ENCODE measurements at places on chromosomes 6 and 20.
A peak's percentile ranks its signal among the peaks of the same experiment; 100 is the strongest.

GRCh38 chr6:33977606-33978411, 168.1 kb downstream of the GRM4 start:
- DNase-seq: no peak

DNA sequence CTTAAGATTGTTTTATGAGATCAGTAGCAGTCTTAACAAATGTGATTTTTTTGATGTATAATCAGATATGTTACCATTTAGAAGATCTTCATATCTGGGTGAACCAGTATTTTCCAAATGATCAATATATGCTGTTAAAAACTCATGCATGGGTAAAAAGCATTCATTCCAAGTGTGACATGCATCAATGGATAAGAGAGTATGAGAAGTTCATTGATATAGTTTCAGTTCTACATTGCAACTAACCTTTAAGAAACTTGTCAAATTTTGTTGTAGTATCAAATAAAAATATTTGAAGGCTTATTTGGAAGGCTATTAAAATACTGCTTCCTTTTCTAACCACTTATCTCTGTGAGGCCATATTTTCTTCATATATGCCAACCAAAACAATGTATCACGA, 117.7 kb downstream of the FIG4 start:
- DNase-seq: no peak

DNA sequence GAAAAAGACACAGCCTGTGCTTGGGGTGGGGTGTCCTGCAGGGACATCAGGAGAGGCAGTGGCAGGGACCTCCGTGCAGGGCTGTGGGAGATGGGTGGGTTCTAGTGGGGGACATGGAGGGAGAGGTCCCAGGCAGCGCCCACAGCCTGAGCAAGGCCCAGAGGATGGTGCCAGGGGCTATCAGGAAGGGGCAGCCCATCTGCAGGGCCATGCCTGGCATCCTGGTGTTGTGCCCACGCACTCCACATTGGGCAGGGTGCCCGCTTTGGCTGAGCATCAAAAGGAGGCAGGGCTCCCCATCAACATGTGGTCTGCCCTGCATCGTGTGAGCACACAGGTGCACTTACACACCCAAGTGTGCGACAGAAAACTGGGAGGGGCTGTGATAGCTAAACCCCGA, 184.3 kb upstream of the SNX9 start:
- no peak for DNase-seq

- DNase-seq: no peak
Observed at GRCh38 chr6:26311385-26312095, 53.5 kb upstream of the BTN3A2 start.

- DNase-seq: peak; percentile 41
Observed at GRCh38 chr6:136647363-136647852, 97.2 kb upstream of the MAP7 start.

DNA sequence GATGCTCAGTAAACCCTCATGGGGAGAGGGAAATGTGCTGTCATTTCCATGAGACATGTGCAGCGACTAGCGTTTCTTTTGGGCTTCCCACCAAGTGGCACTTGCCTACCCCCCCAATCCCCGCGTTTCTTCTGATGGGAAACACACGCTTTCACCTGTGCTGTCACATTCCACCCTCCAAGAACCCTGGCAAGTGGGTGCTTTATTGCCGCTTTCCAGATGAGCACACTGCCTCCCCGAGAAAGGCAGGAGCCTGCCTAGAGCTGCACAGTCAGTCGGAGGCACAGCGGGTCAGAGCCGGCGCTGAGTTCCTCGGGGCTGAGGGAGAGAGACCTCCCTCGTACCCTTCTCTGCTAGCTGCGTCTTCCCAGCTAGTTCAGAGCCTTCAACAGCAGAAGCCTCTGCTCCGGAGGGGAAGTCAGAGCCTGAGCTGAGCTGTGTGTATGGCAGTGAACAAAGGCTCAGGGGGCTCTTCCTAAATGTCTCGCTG, 12.3 kb upstream of the CCDC167 start:
- no peak for DNase-seq

- DNase-seq: no peak
Observed at GRCh38 chr20:46833360-46833759, 61.3 kb upstream of the EYA2 start.

DNA sequence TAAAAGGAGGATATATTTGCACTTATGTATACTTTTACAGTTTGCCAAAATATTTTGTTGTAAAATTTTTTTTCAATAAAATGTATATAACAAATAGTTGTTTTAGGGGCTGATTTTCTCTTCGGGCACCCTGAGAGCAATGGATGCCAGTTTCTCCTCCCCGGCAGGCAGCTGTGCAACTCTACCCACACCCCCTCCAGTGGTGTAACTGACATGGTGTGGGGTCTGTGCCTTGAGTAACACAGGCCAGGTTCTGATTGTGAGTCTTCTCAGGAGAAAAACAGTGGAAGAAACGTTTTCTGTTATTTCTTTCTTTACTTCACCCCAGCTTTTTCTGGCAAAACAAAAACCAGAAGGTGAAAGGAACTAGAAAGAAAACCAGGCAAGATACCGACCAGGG, 6.1 kb downstream of the FOXF2 start:
- no peak for DNase-seq

DNA sequence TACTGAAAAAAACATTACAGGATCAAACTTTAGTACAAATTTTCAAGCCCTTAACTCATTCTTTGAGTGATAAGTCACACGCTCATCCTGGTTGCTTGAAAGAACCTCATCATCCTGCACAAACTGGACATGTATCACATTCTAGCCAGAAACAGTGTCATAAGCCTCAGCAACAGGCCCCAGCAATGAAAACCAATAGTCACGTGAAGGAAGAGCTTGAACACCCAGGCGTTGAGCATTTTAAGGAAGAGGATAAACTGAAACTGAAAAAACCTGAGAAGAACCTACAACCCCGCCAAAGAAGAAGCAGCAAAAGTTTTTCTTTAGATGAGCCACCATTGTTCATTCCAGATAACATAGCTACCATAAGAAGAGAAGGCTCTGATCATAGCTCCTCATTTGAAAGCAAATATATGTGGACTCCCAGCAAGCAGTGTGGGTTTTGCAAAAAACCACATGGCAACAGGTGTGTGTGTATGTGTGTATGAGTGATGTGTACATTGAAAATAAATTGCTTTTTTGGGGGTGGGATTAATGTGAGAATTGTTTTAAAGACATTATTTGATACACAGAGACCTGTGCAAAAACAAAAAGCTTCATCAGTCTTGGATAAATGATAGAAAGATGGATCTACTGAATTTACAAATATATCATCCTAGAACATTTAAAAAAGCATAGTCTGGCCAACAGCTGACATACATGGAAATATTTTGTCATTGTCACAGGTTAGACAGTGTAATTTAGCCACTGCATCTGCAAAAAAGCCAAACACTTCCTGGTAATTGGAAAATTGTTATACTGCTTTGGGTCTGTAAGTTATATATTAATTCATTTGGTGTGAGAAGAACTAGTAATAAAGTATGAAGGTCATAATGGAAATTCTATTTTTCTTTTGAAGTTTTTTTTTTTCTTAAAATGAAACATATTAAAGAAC, 50.1 kb downstream of the PHF3 start:
- DNase-seq: peak; percentile 46

GRCh38 chr20:37922016-37922415, 19.1 kb downstream of the VSTM2L start:
- peak; percentile 67 for DNase-seq

GRCh38 chr20:44025756-44026155, 111.1 kb downstream of the TOX2 start:
- no peak for DNase-seq

- no peak for DNase-seq
Observed at GRCh38 chr6:131268303-131268702, 133.0 kb downstream of the AKAP7 start.

DNA sequence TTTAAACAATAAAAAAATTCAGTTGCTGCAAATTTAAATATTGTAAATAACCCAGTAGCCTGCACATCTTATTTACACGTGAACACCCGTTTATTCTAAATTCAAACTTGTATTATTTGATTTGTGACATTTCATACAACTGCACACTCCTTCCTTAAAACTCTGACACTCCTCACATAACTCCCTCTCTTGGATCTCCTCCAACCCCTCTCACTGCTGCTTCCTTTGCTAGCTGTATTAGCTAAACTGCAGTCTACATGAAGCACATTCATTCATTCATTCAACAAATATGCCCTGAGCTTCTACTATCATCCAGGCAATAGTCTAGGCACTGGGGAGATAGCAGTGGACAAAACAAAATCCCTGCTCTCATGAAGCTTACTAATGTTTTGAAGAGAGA, 47.0 kb downstream of the FBXL4 start:
- DNase-seq: no peak

DNA sequence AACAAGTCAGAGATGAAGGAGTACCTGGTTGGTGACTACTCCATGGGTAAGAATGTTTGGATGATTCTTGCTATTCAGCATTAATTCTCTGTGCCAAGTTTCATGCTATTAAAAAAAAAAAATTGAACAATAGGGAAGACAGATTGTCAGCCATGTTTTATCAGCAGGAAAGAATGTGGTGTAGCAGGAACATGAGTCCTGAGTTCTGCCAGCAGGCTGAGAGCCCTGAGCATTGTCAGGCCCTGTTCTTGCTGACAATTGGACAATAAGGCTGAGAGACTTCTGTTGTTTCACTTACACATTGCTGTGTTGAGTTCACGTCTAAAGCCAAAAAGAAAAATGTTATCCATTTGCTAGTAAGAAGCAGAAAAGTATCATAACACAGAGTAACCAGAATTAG, 70.4 kb upstream of the SMIM28 start:
- DNase-seq: no peak

- DNase-seq: no peak
Observed at GRCh38 chr6:74073429-74073828, 377.4 kb downstream of the CD109 start.

- DNase-seq: no peak
Observed at GRCh38 chr6:19991176-19991575, 154.0 kb downstream of the ID4 start.

DNA sequence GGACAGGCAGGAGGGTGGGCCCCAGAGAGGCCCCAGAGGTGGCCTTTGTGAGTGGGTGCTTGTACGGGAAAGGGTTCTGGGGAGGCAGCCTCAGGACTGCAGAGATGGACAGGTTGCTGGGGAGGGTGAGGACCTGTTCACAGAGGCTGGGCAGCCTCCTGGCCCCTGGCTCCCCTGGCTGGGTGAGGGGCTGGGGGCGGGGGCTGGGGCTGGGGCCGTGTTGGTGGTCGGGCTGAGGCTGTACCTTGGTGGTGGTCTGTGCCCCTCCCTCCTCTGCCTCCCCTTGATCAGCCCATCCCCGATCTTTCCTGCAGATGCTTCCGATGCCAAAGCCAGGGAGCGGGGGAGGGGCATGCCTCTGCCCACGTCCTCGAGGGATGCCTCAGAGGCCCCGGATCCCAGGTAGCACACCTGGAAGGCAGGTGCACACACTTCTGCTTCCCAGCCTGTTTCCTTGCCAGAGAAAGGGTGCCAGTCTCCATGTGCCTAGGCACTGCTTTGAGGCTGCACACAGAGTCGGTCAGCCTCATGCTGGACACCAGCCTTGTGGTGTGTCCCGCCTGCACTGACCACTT, 4.8 kb downstream of the TCEA2 start:
- DNase-seq: no peak

DNA sequence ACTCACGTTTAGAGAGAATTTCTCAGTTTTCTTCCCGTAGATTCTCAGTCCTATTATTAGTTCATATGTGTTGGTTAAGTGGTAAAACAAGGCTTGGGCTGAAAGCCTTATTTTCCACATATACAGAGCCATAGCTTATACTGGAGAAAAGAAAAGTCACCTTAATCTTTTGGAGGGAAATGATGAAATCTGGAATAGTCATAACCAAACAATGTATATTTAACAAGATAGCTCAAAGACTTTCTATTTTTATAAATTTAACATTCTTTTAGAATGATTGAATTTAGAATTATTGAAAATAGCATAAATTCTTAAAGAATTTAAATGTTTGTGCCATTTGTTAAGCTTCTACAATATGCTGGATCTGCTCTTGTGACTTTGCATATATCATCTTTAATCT, 85.8 kb downstream of the CDKAL1 start:
- no peak for DNase-seq

DNA sequence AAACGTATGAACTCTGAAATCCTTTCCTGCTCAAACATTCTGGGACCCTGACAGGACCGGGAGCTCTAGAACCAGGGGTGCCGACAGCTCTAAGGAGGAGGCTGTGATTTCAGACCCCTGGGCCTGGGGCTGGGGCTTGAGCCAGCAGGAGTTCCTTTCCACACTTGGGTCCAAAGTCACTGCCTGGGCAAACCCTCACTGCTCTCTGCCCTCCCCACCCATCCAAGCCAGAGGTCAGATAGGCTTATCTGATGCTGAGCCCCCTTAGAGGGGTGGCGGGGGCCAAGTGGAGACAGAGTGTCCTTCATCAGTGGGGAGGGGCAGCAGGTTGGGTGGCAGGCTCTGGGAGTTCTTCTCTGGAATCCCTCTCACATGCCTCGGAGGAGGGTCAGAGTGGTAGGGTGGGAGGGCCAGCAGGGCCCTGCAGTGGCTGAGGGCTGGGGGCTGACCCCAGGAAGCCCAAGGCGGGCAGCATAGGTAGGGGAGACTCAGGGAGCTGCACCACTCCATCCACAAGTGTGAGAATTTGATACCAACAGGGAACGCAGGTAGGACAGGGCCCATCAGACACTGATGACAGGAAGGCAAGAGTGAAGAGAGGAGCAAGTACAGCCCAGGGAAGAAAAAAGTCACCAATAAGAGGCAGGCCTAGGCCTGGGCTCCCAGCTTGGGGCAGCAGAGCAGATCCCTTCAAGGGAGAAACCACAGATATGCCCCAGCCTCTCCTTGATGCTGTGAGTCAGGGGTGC, 121.0 kb downstream of the MRPL14 start:
- DNase-seq: no peak

GRCh38 chr6:98833307-98834059, 891 bp upstream of the POU3F2 start:
- DNase-seq: no peak

DNA sequence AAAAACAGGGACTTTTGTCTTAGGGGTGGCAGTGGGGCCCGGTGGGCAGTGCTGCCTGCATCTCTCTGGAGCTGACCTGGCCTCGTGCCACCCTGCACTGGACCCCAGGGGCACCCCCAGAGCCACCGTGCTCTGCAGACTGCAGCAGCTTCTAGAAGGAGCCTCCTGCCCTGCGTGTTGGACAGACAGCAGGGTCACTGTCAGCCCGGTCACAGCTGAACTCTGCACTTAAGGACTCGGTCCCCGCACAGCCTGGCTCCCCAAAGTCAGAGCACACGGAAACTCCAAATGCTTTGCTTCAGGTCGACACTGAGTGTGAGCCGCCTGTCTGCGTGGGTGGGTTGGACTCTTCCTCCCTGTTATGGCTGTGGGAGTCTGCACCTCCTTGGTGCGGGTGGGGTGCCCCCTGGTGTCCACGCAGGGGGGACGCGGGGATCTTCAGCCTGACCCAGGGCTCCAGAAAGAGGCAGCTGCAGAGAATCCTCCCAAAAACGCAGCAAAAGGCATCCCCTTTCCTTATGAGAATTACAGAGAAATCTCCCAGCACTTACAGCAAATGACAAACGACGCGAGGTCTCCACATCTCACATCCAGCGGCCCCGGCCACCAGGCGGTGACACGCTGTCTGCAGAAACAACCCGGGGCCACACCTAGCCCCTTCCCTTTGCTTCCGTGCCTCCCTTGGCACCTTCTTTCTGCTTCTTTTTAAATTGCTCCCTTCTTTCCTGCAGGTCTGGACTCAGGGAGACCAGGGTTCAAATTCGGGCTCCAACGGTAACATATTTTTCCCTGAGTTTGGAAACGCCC, 36.3 kb upstream of the DACT2 start:
- no peak for DNase-seq

- no peak for DNase-seq
Observed at GRCh38 chr6:39048481-39049399, at the start of gene GLP1R. Gene GLP1R, plus strand, starts transcription at chr6:39048781. Its CDS starts 60 bp downstream, at chr6:39048841.

All from GM20000 (cell line).